Activated CD4-positive, alpha-beta T cell treated with anti-CD3 and anti-CD28 coated beads for 36 hours (primary cell): ENCODE measurements at places on chromosomes 1 and 21.
A peak's percentile ranks its signal among the peaks of the same experiment; 100 is the strongest.

GRCh38 chr21:26637201-26637745 is 64.2 kb upstream of the CYYR1 start:
- no peak for DNase-seq

DNA sequence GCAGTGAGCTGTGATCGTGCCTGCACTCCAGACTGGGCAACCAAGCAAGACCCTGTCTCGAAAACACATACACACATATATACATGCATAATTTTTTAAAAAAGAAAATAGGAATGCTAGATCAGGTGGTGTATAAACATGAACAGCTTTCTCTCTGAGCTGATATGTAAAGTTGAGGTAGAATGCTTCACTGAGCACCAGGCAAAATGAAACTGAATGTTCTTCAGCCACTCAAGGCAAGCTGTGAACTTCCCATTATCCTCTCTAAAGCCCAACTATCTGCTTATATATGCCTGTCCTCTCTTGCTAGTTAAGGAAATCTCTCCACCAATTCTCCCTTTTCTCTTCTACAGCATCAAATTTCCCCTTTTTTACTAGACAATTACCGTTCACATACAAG is 93.0 kb downstream of the NUF2 start:
- DNase-seq: no peak

DNA sequence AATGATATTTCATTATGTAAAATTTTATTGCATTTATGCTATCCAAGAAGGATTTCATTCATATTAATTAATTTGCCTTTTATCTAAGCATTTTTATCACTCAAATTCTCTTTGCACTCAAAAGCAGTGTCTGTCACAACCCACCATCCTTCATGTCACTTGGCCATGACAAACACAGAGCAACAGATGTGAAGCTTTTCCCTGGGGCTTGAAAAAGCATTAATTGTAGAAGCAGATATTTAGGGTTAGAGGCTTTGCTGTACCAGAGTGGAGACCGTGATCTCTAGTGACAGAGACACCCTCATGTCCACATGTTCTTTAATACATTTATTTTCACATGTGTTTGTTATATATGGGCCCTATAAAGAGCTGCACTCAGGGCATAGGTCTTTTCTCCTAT is 230.5 kb downstream of the SPATA17 start:
- DNase-seq: no peak

GRCh38 chr21:46478910-46479309 is 20.2 kb downstream of the DIP2A start:
- no peak for DNase-seq

DNA sequence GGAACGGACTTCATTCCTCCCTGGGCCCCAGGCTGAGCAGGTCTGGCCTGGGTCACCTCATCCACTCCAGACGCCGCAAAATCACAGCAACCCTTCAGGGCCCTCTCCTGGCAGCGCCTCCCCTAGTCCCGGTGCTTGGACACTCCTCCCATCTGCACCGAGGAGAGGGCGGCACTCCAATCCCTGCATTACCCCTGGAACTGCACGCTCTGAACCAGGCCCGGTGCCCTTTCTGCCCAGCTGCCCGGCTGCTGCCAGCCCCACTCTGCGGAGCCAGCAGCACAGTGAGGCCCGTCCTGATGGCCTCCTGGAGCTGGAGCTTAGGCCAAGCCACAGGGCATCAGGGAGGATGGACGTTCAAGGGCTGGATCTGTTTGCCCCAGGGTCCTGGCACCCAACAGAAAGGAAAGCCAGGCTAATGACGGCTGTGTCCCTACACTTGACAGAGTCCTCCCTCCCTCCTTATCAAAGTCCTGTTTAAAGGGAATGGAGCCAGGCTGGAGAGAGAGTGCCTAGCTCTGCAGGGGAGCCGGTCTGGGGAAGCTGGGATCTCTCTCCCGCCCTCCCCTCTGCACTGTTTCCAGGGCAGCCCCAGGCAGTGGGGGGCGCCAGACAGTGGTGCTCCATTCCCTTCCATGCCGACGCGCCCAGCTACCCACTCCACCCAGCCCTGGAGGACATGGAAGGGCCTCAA is 12.7 kb downstream of the COL6A2 start:
- peak; percentile 1 for DNase-seq

DNA sequence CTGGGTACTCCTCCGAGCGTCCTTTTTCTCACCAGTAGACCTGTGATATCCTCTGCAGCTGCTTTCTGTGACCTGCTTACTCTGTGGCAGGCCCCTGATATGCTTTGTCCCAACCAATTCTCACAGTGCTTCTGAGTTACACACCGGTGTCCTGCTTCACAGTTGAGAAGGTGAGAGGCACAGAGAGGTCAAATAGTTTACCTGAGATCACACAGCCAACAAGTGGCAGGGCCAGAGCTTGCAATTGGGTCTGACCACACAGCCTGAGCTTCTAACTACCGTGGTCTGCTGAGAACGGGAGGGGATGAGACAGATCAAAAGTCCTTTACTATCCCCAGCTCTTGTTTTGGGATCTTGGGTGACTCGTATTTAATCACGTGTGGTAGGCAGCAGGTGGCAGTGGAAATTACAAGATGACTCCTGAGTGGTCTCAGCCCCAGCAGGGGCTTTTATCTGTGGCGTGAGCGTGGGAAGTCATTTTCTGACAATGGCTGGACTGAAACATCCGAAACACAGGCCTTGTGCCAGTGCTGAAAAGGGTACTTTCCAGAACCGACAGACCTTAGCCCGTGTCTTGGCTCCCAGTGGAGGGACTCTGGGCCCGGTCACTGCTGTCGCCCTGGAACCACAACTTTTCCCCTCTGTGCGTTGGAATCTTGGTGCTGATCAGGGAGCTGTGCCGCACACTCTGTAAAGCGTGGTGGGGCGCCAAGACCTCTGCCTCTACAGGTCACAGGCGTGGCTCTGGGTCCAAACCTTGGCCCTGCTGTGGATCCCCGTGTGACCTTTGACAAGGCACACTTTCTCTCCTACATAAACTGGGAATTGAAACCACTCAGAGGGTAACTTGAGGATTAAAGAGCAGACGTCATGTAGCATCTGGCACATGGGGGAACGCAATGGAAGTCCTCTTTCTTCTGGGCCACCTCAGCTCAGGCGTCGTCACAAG is 11.9 kb downstream of the THEMIS2 start:
- DNase-seq: no peak

DNA sequence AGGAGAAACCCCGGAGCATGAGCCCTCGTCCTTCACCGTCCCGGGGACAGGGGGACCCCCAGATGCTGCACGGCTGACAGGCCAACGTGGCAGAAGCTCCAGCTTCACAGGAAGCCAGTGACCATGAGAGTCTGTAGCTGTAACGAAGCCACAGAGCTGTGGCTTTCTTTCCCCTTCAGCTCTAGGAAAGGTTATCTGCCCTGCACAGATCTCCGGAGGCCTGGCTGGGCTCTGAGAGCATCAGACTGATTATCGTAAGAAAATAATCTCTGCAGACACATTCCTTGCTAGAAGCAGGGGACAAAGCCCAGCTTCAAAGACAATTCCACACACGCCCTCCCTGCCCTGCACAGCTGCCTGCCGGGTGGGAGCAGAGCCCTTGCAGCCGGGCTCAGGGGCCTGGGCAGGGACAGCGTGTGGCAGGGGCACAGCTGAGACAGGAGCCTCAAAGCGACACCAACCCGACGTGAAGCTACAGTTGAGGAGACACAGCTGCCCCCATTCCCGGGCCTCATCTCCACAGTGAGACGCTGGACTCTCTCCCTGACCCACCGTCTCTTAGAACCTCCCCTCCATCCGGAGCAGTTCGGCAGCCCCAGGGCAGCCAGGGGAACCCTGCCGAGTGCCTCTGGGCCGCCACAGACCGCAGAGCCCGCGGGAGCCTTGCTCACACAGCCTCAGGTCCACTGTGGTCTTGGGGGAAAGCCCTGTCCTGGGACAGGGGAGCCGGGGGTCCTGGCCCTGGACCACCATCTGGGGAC is 30.6 kb downstream of the POFUT2 start:
- DNase-seq: no peak

GRCh38 chr1:163471779-163472650 is 150.3 kb downstream of the NUF2 start:
- DNase-seq: no peak

- no peak for DNase-seq
Measured at GRCh38 chr21:27646691-27647090, 679.8 kb upstream of the ADAMTS5 start.

- DNase-seq: no peak
Measured at GRCh38 chr1:85135392-85135798, 65.4 kb downstream of the SYDE2 start.

DNA sequence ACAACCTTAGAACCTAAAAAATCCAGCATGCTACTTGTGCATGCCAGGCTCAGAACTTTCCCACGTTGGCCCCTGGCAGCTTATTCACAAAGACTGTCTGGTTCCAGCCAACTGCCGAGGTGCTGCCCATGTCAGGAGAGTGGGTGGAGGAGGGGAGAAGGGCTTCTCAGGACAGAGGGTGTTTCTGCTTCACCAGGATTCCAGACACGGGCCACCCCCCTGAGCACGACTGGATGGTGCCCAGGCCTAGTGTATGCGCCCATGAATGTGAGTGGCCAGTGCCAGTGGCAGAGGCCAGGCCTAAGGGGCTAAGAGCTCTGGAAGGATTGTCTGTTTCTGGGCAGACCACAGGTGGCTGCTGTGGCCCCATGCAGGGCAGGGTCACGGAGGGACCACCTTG is 148.2 kb upstream of the COL6A1 start:
- no peak for DNase-seq

GRCh38 chr1:228953207-228953606 is 217.9 kb downstream of the RHOU start:
- no peak for DNase-seq

- no peak for DNase-seq
Measured at GRCh38 chr1:67485046-67485811, 55.0 kb upstream of the SERBP1 start.

GRCh38 chr1:156451505-156452160 is 48.9 kb downstream of the MEF2D start:
- DNase-seq: no peak

- no peak for DNase-seq
Measured at GRCh38 chr1:4946343-4946742, 291.9 kb downstream of the AJAP1 start.

GRCh38 chr1:235739631-235740030 is 90.0 kb upstream of the GNG4 start:
- DNase-seq: no peak

- peak; percentile 51 for DNase-seq
Measured at GRCh38 chr1:147892731-147893214, 9.8 kb upstream of the GJA8 start.

- DNase-seq: no peak
Measured at GRCh38 chr1:167440345-167440744, 78.0 kb downstream of the CD247 start.

DNA sequence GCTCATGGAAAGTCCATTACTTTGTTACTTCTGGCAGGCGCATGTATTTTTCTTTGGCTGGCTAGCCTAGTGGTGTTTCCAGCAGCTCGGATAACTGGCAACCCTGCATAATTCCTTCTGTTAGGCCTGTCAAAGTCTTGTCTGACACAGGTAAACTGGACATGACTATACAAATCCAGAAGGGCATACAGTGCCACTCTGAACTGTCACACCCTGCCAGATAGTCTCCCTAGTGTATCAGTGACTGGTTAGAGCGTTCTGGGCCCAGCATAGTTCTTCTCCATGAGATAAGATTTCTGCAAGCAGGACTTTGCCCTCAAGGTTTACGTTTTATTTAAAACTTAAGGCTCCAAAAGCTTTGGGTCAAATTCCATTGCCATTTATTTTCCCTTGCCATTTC is 177.7 kb upstream of the GORAB start:
- no peak for DNase-seq

GRCh38 chr21:41802684-41803083 is 35.8 kb upstream of the RIPK4 start:
- DNase-seq: no peak

DNA sequence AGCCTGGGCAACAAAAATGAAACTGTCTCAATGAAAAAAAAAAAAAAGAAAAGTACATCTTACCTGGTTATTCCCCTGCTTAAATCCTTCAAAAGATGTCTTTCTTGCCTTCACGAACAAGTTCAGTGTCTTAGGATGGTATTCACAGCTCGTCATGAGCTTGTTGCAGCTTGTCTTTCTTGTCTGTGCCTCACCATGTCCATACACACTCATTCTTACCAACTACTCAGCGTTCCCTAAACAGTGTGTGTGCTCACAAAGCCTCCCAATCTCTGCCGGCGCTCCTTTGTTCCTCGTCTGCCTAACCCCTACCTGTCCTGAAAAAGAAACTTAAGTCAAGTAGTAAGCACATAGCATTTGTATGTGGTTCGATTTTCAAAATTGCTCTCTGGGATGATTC is 31.1 kb downstream of the UBE4B start:
- no peak for DNase-seq
